Psoas muscle (tissue), 8 donors: ENCODE measurements at places on chromosomes 6 and 20. TPM values are rescaled to one million over a fixed set of nuclear protein-coding genes. Genes with fewer than 3 reads are reported as not detected.

- no peak for DNase-seq
These were observed 2.8 kb upstream of the NEU1 start for GRCh38 chr6:31865205-31866118.

DNA sequence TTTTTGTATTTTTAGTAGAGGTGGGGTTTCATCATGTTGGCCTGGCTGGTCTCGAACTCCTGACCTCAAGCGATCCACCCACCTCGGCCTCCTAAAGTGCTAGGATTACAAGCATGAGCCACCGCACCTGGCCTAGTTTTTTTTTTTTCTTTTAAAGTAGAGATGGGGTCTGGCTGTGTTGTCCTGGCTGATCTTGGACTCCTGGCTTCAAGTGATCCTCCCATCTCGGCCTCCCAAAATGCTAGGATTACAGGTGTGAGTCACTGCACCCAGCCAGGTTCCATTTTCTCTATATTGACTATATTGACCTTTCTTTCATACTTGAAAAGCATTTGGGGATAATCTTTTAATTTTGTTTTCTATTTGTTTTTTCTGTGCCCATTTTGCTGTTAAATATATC, 13.3 kb downstream of the PANK2 start:
- DNase-seq, result no peak

DNA sequence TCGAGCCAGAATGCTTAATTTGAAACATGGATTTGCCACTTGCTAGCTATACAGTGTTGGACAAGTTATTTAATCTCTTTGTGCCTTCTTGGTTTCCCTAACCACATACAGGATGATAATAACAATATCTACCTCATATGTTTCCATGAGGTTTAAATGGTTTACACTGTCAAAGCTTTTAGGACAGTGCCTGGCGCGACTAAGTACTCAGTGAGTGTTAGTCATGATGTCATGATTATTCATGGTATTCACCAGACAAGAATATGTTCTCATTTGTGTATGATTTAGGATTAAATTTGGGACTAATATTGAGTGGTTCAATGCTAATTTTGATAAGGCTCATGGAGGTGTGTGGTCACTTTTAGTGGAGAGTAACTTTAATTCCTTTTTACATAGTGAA, 167.4 kb downstream of the EYA4 start:
- no peak for DNase-seq

DNA sequence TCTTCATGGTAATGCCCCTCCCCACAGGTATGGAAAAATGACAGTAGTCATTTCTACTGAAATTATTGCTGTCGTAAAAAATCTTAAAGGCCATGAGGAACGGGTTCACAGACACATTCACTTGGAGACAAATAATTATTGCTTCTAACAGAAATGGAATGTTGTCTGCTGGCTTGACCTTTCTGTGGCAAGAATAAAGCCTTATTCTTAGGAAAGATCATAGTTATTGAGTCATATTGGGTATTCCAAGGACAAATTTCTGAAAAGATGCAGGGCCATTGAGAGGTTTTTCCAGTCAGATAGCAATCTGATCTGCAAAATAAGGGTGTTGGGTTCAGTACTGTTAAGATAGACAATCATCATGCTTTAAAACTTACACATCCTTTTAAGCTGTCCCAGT, 29.2 kb downstream of the AKAP7 start:
- no peak for DNase-seq

DNA sequence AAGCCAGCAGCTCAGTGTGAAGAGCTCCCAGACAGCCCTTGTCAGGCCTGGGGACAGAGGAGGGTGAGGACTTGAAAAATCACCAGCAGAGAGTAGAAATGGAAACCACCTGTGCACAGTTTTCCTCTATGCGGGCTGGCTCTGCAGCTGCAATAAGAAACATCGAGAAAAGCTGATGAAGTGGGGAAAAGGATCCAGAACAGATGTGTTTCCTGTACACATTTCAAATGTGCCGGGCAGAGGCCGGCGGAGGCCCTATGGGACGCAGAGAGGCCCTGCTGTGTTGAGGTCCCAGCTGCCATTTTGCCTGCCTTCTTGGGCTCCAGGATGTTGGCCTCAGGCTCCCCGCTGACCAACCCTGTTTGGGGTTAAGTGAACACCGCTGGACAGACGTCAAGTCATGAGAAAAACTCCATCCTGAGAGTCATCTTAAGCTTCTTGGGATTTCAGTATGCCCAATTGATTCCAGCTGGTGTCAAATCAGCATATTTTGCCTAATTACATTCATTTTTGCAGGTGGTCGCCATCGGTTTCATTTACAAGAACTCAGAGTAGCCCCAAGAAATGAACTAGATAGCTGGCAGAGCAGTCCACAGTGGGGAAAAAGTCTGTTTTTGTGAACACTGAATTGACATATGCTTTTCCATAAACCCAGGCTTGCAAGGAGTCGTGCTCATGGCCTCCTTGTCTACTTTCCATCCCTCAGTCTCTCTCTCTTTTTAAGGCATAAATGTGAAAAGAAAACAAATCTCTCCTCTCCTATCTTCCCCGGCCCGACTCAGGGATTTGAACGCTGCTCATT, 150.4 kb upstream of the PHACTR3 start:
- DNase-seq, result no peak

Gene PTPRT
- 0.09 TPM for total RNA-seq
